ENCODE measurements at places on chromosomes 11 and 22.

- DNase-seq, result no peak
Measured at GRCh38 chr11:65224930-65225278, 36.9 kb upstream of the POLA2 start.

GRCh38 chr11:66749091-66749490, 20.1 kb upstream of the SPTBN2 start:
- DNase-seq, result no peak

- no peak for DNase-seq
Measured at GRCh38 chr11:57834852-57835251, 73.2 kb downstream of the CTNND1 start.

- no peak for DNase-seq
Measured at GRCh38 chr11:117052196-117053149, 45.8 kb downstream of the SIK3 start.

DNA sequence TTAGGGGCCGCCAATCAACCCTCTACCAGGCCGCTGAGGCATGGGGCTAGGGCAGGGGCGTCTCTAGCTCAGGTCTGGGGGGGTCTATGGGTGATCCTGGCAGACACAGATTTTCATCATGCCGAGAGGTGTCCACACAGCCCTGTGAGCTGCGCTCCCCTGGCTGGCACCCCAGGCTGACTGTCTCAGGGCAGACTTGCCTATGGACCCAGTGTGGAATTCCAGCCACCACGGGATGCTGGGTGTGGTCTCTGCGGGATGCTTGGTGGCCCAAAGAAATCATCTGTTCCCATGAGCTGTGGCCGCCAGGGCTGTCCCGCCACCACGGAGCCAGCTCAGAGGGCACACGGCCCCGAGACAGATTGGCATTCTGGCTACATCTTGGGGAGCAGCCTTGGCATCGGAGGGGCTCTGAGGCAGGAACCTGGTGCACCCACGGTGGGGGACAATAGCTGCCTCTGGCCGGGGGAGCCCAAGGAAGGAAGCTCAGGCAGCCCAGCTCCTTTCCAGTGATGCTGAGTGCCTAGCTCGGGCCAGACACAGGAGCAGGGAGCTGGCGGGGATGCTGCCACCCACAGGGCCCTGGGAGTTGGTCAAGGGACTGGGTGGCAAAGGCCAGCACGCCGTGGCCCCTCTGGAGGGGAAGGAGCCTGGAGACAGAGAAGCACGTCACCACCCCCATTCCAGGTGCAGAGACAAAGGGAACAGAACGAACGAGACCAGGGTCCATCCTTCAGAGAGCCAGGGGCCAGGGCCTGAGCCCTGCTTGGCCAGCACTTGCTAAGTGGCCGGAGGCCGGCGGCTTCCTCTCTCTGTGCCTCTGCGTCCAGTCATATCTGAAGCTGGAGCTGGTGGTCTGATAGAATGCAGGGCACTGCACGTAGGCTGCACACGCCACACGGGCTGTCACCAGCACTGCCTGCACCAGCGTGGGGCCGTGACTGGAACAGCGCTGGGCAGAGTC, 64.4 kb upstream of the FGF3 start:
- no peak for DNase-seq

- DNase-seq, result no peak
Measured at GRCh38 chr11:128711890-128712289, 18.0 kb downstream of the FLI1 start.

DNA sequence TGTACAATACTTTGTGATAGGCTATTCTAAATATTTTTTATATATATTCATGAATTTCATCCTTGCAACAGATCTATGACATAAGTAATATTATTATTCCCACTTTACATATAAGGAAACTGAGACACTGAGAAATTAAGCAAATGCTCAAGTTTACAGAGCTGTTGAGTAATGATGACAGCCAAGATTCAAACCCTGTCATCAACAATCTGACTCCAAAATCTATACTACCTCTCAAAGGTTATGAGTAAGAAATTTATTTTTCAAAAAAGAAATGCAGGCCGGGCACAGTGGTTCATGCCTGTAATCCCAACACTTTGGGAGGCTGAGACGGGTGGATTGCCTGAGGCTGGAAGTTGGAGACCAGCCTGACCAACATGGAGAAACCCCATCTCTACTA, 22.6 kb upstream of the SOX6 start:
- DNase-seq, result no peak

DNA sequence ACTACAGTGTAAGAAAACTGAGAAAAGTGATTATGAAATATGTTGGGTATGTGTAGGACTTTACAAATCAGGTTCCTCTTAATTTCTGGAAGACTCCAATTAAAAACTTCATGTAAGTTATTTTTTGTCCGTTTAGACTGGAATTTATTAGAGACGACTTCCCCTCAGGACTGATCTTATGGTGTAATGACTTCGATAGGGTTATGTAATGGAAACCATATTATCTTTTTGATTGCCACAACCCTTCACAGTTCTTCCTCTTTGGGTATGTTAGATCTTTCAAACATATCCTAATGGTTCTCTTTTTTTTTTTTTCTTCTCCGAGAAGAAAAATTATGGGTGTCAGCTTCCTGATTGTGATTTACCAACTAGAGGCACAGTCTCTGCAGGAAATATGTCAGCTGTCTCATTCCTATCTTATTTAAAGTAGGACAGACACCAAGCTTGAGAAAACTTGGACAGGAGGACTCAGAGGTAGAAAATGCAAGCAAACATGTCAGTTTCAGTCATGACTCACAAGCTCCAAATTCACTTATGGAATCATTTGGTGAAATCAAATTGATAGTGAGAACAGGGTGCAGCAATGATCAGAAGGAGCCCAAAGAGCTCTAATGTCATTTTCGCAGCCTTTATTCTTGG, 11.1 kb upstream of the LDLRAD3 start:
- DNase-seq, result no peak

DNA sequence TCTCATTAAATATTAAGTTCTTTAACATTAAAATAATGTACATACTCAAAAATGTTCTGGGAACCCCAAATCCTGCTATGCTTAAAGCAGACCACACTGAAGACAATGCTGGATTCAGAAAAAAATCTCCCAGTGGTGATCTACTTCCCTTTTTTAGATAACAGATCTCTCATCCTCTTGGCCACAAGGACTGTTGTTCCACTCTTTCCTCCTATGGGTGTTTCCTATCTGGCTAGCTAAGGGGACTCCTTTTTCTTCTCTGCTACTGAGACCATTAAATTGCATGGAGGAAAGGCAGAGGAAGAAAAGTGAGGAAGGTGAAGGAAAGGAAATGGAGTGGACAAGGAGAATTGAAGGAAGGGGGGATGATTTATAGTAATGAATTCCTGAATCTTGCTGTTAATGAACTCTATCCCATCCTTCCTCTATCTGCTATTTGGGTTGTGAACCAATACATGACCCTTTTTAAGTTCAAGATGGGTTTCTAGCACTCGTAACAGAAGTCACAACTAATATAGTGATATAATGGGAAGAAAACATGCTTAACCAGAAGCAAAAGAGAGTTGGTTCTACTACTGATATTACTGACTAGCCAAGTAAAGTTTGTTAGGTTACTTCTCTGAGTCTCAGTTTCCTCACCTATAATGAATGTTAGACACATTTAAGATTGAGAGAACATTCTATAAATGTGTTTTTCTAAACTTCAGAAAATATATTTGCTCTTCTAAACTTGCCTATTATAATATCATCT, 53.2 kb downstream of the PIK3C2A start:
- DNase-seq, result no peak

- peak; percentile 36 for DNase-seq
Measured at GRCh38 chr11:134207538-134208239, 16.1 kb downstream of the NCAPD3 start.

- peak; percentile 66 for DNase-seq
Measured at GRCh38 chr22:37686002-37686982, at the start of gene NOL12. TSS of gene NOL12 (plus strand) at chr22:37686343. CDS start at chr22:37686393, 50 bp downstream.

DNA sequence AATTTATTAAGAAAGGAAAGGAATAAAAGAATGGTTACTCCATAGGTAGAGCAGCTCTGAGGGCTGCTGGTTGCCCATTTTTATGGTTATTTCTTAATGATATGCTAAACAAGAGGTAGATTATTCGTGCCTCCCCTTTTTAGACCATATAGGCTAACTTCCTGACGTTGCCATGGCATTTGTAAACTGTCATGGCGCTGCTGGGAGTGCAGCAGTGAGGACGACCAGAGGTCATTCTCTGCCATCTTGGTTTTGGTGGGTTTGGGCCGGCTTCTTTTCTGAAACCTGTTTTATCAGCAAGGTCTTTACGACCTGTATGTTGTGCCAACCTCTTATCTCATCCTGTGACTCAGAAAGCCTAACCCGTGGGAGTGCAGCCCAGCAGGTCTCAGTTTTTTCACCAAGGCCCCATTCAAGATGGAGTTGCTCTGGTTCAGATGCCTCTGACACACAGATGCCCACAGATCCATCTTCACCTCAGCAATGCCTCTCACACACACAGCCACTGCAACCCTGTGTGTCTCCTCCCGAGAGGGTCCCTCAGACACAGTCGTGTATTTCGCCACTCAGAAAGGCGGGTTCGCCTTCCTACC, 16.4 kb upstream of the JAM3 start:
- DNase-seq, result no peak

DNA sequence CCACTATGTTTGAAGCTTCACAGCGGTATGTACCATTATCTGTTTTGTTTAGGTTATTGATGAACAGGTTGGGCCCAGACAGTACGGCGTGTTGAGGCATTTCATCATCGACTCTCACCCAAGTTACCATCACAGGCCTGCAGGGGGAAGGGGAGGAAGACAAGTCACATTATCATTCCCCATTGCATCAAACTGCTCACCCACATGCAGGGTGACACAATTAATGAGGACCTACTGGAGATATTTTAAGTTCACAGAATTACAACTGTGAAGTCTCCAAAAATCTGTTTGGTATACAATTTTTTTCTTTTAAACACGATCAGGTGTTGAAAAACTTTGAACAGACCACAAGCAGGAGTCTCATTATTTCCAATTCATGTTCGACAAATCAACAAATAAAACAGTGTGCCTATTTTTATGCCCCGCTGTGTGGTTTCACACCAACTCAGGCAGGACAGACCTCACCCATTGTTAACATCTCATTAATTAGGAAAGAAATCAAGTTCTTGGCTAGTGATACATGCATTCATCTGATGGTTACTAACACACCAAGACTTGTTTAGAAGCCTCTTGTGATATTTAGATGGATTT, 289.5 kb downstream of the CADM1 start:
- no peak for DNase-seq

- DNase-seq, result no peak
Measured at GRCh38 chr11:72579816-72580641, 94.2 kb downstream of the PDE2A start.

DNA sequence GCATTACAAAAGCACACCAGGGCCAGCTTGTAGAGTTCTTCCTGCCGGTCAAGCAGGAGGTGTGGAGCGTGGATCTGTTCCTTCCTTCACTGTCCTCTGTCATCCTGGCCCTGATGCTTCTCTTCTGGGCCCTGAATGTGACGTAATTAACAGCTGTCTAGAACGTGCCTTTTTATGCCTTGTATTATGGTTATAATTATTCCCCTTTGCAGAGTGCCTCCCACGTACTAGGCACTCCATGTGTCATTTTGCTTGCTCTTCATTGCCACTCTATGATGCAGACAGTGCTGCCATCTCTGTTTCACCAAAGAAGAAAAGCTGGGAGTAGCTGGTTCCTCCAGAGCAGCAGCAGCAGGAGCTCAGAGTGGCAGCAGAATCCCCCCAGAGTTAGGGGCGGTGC, 132.1 kb upstream of the TTC12 start:
- no peak for DNase-seq

GRCh38 chr11:132301900-132302299, 931.5 kb downstream of the NTM start:
- DNase-seq, result no peak

GRCh38 chr11:121656328-121657090, 203.7 kb upstream of the SORL1-AS1 start:
- DNase-seq, result no peak

All from activated CD4-positive, alpha-beta T cell treated with anti-CD3 and anti-CD28 coated beads, Interleukin-2, amount 50 U/mL, for 24 hours (primary cell).